ENCODE measurements at places on chromosomes 6 and 20.

DNA sequence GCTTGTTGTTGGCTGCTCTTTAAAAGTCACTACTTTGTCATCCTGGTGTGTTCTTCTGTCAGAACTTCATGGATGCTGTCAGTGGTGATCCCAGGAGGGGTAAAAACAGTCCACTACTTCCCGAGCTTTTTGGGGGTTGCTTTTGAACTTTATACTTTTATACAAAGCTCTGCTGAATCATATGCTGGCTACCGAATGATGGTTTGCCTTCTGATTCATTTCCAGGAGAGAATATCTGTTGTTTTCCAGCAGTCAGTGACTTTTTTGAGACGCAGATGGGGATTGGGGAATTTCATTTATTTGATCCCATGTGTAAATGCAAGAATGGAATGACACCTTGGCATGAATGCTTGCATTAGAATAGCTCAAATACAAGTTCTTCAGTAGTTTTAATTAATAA, 32.7 kb upstream of the COL10A1 start:
- ATAC-seq = peak; percentile 52

GRCh38 chr20:35300469-35301262, 8.4 kb upstream of the FAM83C start:
- no peak for ATAC-seq

DNA sequence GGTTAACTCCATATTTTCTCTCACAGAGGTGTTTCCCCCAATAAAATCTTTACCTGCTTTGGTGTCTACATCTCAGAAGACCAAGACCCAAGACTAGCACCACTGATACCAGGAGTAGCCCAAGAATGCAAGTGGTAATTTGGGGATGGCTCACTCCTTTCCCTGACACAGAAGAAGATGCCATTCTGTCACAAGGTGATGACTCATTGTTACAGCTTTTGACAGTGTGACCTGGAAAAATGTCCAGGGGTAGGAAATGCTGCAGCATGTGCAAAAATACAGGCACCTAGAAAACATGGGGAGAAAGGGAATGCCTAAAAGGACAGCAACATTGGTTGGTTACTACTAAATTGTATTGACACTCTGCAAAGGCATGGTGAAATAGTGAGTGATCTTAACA, 254.0 kb upstream of the GJE1 start:
- no peak for ATAC-seq

DNA sequence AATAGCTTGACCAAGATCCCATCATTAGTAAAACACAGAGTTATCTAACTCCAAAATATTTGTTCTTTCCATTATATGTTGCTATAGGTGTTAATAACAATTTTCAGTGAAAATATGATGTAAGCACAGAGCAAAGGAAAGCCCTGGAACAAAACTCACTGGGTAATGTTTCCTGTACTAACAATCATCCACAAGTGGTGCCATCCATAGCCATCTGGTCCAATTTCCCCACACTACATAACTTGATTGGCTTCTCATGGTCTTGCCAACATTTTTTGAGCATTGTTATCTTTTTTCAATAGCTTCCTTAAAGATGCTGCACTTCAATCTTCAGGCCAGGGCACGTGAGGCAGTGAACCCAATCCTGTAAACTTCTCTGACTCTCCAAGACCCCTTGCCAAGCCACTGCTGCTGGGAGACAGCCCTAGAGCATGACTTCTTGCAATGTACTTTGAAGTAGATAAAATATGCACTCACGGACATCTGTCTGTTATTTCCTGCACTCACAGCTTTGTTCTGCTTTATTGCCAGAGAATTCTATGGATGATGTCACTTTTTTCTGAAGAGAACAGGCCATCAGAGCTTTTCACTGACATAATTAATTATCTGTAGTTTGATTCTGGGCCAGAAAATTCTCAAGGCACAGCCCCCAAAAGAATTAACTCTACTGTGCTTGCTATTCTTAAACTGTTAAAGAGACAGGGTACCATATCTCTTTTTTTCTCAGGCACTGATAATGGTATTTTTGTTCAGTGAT, 97.5 kb upstream of the TMEM30A start:
- ATAC-seq = peak; percentile 87

- ATAC-seq = no peak
Measured at GRCh38 chr6:65938000-65938399, 231.0 kb upstream of the EYS start.

DNA sequence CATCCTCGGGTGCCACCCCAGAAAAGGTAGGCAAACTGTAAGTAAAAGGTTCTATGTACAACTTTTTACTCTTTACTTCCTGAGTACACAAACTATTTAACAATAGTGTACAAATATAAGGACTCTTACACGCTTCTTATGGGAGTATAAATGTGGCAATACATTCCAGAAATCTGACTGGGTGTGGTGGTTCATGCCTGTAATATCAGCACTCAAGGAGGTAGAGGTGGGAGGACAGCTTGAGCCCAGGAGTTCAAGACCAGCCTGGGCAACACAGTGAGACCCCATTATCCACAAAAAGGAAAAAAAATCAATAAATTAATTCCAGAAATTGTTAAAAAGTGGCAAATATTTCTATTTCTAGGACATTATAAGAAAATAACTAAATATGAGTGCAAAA, 48.9 kb downstream of the PIGU start:
- ATAC-seq = no peak

GRCh38 chr6:113672491-113673149, 184.5 kb upstream of the MARCKS start:
- ATAC-seq = peak; percentile 90

DNA sequence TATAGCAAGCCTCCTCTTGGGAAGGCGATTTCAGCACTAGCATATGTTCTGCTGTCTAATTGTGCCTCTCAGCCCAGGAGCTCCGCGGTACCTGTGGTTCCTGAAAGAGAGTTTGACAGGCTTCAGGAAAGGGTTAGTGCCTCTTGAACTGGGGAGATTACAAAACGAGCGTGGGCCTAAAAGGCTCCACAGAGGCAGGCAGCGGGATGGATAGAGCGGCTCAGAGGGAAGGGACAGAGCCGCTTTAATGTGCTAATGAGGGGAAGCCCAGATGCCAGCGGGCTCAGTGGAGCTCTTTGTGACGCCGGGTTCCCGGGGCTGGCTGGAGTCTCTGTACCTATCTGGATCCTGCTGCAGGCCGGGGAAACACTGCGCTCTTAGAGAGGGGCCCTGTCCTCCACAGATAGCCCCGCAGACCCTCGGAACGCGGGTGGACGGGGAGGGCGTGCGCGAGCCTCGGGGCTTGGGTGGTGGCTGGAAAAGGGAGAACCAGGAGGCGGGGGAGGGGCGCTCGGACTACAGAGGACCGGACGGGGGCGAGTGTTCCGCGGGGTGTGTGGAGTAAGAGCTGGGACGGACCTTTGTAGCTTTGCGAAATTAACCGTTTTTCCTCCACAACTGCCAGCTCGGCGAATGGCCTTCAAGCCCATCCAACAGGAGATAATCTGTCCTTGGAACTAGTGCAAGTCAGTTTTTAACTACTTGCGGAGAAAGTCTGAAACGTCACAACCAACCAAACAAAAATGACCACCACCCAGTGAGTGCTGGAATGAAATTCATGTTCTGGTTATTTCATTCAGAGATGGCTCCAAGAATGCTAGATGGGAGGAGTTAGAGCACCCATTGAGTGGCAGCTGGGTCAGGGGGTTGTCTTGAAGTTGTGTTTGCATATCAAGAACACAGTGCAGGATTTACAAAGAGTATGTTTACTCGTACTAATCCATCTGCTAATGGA, 13.0 kb downstream of the SLC35F1 start:
- peak; percentile 55 for ATAC-seq

DNA sequence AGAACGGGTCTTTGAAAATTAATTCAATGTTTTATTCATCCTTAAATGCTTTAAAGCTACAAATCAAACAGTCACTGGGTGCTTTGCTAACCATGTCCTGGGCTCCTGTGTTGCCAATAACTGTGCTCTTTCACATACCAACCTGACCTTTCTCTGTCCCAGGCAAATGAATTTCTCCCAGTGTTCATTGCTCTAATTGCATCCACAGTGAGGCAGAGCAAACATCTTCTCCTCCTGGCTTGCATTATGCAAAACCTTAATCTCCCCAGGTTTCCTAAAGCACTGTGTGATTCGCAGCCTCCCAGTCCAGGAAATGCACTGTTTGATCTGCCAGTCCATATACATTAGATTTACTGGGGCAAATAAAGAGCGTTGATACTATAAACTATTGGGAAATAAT, 219.0 kb downstream of the PREX1 start:
- no peak for ATAC-seq

DNA sequence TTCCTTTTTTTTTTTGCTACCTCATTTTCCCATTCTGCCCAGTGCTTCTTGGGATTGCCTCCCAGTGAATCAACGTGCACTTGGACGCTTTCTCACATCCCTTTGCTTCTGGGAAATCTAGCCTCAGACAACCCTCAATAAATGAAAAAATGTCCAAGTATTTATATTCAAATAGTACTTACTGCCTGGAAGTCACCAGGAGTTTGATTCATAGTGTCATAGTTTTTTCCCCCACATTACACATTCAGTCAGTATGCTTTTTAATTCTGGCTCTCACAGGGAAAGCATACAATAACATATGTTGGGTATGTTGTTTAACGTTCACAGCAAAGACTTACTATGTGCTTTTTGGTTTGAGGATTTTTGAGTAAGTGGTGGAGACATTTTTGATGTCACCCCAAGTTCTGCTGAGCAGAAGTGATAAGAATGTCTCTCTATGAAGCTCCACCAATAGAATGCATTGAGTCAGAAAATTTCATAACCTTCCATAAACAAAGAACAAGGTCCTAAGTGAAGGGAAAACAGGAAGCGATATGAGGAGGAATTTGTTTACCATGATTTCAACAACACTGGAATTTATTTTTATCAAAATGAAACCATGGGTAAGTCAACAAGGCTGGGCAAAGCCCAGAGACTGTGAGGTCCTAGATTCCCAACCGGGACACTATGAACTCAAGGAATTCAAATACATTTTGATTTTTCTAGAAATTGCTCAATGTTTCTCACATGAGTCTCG, 301.2 kb upstream of the BMP2 start:
- ATAC-seq = no peak

DNA sequence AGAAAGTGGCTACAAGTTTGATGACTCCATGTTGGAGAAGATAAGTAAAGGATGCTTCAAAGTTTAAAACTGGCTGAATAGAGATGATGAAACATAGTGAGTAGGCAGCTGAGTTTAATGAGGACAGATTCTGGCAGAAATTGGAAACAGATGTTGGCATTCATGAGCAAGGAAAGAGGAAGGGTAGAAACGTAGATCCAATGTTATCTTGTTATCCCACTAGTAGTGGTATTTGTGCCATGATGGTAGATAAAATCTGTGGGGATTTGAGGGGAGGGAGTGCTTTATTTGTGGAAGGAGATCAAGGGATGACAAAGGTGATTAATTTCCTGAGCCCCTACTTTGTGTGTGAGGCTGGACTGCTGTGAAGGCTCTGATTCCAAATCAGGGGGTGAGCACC, 69.5 kb downstream of the MRAP2 start:
- ATAC-seq = peak; percentile 67

DNA sequence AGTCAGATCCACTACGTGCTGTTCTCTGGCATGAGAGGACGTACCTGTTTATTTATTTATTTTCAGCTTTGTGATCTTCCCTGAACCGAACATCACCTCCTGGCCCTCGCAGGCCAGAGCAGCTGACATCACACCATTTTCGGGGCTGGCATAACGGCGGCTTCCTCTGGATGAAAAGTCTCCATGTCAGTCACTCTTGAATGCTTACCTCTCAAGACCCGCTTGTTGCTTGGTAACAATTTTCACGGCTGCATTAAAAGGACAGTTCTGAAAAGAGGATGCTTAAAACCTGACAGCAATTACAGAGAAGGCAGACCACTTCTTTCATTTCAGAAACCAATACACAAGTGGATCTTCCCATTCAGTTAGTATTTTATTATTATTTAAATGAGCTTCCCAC, 159.8 kb upstream of the CDH4 start:
- no peak for ATAC-seq

GRCh38 chr6:9623985-9624384, 790.9 kb downstream of the TFAP2A start:
- ATAC-seq = no peak

- ATAC-seq = no peak
Measured at GRCh38 chr20:59395729-59396128, 95.3 kb downstream of the EDN3 start.

GRCh38 chr20:36384022-36384619, 78.0 kb downstream of the DLGAP4 start:
- ATAC-seq = peak; percentile 55

- ATAC-seq = peak; percentile 60
Measured at GRCh38 chr6:16669227-16669626, 92.0 kb downstream of the ATXN1 start.

GRCh38 chr20:47352332-47353238, 3.9 kb downstream of the ZMYND8 start:
- peak; percentile 23 for ATAC-seq

GRCh38 chr6:136468711-136469110, 81.5 kb downstream of the MAP7 start:
- no peak for ATAC-seq

- ATAC-seq = no peak
Measured at GRCh38 chr6:106124437-106125430, 38.6 kb downstream of the PRDM1 start.

- no peak for ATAC-seq
Measured at GRCh38 chr20:6595704-6596103, 171.8 kb upstream of the BMP2 start.

DNA sequence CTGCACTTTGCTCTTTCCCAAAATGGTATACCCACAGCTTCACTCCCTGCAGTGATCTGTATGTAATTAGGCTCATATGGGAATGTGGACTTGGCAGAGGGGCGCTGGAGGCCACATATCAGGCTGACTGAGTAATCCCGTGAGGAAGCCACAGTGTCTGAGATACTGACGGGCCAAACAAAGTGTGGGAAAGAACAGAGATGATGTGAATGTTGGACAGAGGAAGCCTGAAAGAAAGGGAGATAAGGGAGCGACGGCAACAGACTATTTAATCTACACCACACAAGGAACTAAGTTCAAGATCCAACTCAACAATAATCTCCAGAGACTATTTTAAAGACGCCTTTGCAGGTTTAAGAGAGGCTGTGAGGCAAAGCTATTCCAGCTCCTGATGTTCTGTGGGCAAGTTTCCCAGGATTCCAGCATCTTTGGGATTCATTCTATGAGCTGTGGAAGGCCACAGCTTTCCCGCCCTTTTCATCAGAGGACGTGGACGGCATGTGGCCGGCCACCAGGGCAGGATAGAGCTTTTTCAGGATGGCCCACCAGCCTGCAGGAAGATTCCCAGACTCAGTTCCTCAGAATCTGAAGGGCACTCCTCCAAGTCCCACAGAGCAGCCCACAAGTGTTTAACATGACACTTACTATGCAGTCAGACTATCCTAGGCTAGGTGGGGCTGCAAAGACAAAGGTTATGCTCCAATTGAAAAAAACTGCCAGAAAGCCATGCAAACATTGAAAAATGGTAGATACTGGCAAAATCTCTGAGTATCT, 237.5 kb downstream of the ATXN1 start:
- ATAC-seq = peak; percentile 97

DNA sequence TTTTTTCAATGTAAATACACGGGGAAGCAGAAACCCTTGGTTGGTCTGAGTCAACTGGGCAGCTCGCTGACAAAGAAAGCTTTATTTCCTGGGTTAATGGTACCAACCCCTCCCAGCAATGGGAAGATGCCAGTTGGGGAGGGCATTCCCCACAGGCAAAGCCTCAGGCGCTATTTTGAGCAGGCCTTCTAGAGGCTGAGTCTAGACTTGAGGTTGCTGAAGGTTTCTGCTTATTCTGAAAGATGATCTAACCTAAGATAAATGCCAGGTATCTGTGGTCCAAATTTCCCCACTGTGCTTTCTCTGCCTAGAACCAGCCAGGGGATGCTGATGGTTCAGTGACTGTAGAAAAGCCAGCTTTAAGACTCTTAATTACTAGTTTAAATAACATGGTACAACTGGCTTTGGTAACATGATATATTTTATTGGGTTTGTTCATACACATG, 172.5 kb upstream of the JARID2 start:
- ATAC-seq = no peak

All from SK-N-SH treated with all-trans-retinoic acid at 6 μM for 48 hours (cell line).